Stimulated activated CD4-positive, alpha-beta T cell treated with anti-CD3 and anti-CD28 coated beads, Interleukin-4, amount 100 ng/mL, for 4 hours (primary cell): ENCODE measurements at places on chromosomes 13 and 19.

DNA sequence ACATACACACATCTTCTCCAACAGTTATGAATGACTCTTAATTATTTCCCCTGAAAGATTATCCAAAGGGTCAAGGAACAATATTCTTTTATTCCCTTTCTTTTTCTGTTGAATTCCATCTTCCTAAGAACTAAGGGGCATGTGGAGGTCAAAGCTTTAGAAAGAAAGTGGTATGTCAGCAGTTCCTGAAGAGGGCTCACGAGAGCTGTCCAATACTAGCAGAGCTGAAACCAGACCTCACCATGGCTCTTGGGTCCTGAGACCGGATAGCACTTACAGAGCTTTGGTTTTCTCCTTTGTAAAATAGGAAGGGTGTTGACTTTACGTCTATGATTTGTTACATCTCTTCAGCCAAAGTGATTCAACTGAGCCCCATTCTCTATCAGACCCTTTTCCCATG is 109.8 kb upstream of the FREM2 start:
- DNase-seq: no peak

- DNase-seq: no peak
Observed at GRCh38 chr19:42088471-42089190, 12.7 kb downstream of the ZNF574 start.

DNA sequence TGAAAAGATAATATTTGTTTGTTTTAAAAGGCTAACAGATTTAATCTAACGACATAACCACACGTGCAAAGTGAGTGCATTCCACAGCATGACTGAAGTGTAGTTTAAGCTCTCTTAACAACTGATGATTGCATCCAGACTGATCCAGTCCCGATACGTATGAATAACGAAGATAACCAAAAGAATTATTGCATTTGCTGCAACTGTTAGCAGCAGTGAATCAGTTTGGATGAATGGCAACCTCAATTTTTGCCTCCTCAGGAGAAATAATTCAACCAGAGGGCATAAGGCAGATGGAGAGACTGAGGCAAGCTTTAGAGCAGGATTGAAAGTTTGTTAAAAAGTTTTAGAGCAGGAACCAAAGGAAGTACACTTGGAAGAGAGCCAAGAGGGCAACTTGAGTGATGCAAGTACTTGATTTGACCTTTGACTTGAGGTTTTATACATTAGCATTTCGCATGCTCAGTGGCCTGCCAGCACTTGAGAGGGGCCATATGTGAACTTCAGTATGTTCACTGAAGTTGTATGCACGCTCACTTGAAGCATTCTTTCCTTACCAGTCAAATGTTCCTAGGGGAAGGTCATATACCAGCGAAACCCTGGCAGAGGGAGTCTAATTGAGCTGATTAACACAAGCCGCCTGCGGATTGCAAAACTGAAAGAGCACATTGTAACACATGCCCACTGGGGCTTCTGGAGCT is 835.0 kb upstream of the PCDH20 start:
- DNase-seq: no peak

GRCh38 chr13:104140552-104140951 is 1074.3 kb upstream of the SLC10A2 start:
- no peak for DNase-seq

GRCh38 chr19:1230783-1231489 is 6.9 kb downstream of the CBARP start:
- no peak for DNase-seq

- no peak for DNase-seq
Observed at GRCh38 chr19:28185646-28186045, 1027.3 kb downstream of the UQCRFS1 start.

- peak; percentile 12 for DNase-seq
Observed at GRCh38 chr13:36998624-36999041, 507 bp downstream of the ALG5 start.

DNA sequence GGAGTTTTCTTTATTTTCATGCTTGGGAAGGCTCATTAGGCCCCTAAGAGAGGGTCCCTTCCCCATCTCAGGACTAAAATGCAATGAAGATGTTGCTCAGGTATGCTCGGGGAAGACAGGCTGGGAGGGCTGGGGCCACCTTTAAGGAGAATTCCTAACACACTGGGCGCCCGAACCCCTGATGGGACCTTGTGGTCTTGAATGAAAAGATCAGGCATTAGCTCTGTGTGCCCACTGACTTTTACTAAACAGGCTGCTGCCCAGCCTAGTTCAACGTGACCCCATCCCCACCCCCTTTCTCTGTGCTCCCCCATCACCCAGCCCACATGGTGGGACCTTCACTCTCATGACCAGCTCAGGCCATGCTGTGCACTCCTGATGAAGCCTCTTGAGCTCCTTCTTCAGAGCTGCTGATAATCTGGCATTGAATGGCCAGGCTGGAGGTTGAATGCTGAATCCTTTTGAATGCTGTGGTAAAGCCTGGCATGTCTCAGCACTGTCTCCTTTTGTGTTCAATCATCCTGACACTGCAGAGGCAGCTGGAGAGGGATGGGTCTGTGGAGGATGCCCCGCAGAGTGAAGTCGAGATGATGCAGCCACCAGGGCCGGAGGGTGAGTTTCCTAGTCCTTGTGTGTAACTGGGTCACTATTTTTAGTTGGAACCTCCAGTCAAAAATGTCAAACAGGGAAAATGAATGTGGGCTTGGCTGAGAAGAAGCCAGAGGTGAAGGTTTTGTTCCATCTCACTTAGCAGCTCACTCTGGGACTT is 209.1 kb downstream of the UQCRFS1 start:
- no peak for DNase-seq

DNA sequence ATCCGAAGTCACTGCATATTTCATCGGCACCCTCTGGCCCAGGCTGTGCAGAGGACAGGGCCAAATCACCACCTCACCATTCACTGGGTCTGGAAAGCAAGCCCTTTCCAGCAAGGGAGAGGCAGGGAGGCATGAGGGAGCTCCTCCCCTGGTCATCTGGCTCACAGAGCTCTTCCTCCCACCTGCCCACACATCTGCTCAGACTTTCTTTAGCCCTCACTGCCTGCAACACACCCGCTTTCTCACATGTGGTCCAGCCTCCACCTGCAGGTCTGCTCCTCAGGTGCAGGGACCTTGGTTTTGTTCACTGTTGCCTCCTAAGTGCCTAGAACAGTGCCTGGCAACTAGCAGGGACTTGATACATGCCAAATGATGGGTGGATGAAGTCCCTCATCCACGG is 21.0 kb upstream of the SLC35E1 start:
- no peak for DNase-seq

DNA sequence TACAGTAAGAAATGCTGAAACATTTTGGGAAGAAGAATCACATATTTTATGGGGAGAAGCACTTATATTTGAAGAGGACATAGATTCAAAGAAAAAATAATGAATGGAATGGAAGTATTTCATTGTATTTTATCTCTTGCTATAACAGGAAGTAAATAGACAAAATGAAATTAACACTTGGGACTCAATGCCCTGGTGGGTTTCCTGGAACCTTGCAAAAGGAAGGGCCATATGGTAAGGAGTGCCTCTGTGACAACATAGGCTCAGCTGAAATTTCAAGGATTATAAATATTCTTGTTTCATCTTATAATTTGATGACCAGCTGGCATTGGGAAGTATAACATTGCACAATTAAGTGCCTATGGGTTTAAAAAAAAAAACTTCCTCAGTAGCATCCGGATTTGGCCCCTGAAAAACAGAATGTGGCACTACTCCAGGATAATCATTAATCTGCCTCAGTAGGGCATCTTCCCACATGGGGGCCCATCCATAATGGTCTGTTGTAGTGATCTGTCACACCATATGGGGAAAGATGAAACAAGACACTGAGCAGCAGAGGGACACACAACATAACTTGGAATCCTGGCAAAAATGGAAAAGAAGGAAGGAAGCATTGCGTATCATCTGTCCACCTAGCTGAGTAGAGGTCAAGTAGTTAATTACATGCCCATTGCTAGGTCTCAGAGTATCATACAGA is 321.6 kb downstream of the NDFIP2 start:
- no peak for DNase-seq

GRCh38 chr19:7544626-7545025 is 9.1 kb downstream of the PNPLA6 start:
- DNase-seq: no peak

DNA sequence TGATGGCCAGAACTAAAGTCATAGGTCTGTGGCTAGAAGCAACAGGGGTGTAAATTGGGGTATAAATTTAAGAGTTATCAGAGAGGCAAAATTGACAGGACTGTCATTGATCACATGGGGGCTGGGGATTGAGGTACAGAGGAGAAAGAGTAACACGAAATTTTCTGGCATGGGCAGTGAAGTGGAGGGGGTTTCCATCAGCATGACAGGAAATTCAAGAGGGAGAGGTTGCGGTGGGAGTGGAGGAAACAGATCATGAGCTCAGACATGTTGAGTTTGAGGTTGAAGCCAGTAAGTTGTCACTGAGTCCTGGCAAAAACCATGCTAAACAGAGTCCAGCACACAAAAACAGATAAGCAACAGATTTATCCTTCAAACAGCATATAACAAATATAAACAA is 192.1 kb upstream of the TSC22D1 start:
- peak; percentile 31 for DNase-seq

DNA sequence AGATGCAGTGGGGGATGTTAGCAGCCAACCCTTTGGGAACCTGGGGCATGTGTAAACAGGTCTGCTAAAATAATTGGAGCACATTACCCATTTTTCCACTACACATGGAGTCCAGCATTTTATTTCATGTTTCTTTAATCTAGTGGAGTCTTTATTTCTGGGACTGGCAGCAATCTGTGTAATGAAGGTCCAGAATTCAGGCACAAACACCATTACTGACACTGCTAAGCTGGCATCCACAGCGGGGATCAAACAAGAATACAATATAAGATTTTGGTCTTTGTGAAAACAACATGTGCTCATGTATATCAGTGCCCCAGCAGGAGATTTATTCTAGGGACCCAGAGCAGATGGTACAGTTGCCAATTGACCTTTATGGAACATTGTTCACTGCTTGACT is 1587.0 kb upstream of the PRR20A start:
- no peak for DNase-seq

GRCh38 chr13:30576528-30576927 is 41.2 kb upstream of the USPL1 start:
- peak; percentile 46 for DNase-seq

DNA sequence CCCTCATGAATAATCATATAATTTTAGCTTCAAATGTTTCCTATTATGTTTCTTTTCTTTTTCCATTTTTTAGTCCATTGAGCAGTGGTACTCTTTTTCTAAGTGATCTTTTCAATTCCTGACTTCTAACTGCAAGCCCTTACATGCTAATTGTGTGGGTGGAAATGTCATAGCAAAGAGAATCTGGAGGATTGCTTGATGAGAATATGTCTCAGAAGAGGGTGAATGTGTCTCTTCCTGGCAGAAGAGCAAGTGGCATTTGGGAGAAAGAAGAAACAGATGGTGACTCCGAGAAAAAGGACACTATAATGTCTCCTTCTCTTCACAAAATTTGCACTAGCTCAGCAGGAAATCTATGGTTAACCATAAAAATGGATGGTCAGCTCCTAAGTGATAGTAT is 2320.0 kb downstream of the PCDH9 start:
- DNase-seq: no peak

GRCh38 chr13:30934381-30934780 is 1.9 kb downstream of the TEX26 start:
- no peak for DNase-seq
